ENCODE measurements at places on chromosomes 13 and 19.

- DNase-seq: no peak
Observed at GRCh38 chr13:33053397-33054066, 37.3 kb downstream of the KL start.

DNA sequence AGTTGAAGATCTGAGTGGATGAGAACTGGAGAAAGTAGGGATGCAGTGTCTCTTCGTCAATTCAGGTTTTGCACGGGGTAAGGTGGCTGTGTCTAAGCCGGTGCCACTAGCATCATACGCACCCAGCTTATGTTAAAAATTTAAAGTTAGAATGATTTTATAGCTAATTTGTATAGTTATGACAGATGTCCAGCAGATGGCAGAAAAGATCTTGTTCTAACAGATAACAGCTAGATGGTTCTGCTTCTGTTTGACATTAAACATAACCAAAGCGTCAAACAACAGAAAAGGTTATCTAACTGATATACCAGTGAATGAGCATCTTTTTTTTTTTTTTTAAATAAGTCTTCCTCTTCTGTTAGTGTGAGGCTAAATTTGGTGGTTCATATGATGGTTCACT lies 18.8 kb upstream of the EDDM13 start:
- DNase-seq: peak; percentile 3

- no peak for DNase-seq
Observed at GRCh38 chr19:15381864-15382263, 2.3 kb upstream of the AKAP8 start.

DNA sequence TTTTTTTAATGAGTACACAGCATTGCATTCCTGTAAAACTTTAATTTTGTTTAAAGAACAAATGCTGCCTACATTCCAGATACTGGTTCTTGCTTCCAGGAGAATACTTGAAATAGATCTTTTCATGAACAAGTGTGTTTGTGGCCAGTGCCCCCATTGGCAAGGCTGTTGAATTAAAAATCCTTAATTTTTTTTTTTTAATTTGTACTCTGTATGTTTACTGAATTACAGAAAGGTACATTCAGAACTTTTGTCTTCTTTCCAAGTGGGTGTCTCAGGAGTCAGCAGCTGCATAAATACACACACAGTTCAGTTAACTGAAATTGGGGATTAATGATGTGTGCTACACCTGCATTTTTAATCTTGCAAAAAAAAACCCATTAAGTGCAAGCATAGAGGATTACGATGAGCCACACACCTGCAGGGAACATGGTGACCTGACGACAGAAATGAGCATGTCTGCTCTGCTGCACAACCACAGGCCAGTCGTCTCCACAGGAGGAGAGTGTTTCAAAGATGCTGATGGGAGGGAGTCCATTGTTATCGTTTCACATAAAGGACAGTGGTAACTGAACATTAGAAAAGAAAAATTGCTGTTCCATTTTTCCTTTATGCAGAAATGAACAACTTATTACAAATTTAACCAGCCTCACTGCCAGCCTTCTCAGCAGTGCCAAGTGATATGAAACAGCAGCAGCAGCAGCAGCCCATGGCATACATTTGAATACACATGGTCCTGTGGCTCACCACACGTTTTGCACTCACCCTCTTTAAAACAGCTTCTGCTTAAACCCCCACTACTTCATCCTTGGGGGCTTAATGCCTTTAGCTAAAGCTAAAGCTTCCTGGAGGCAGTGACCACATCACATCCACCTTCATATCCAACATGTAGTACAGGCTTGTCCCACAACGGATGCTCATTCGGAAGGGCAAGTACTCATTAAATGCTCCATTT lies 72.3 kb upstream of the RFC3 start:
- DNase-seq: no peak

- DNase-seq: no peak
Observed at GRCh38 chr19:41330946-41331678, 21.1 kb downstream of the CCDC97 start.

DNA sequence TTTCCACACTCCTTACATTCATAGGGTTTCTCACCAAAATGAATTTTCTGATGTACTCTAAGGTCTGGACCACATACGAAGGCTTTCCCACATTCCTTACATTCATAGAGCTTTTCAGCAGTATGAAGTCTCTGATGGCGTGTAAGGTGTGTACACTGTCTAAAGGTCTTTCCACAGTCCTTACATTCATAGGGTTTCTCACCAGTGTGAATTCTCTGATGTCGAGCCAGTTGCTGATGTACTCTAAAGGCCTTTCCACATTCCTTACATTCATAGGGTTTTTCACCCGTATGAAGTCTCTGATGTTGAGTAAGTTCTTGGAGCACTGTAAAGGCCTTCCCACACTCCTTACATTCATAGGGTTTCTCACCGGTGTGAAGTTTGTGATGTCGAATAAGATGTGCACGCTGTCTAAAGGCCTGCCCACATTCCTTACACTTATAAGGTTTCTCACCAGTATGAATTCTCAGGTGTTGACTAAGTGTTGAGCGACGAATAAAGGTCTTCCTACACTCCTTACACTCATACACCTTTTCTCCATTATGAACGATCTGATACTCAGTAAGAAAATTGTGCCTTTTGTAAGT lies 38.1 kb downstream of the ZFP14 start:
- DNase-seq: no peak

DNA sequence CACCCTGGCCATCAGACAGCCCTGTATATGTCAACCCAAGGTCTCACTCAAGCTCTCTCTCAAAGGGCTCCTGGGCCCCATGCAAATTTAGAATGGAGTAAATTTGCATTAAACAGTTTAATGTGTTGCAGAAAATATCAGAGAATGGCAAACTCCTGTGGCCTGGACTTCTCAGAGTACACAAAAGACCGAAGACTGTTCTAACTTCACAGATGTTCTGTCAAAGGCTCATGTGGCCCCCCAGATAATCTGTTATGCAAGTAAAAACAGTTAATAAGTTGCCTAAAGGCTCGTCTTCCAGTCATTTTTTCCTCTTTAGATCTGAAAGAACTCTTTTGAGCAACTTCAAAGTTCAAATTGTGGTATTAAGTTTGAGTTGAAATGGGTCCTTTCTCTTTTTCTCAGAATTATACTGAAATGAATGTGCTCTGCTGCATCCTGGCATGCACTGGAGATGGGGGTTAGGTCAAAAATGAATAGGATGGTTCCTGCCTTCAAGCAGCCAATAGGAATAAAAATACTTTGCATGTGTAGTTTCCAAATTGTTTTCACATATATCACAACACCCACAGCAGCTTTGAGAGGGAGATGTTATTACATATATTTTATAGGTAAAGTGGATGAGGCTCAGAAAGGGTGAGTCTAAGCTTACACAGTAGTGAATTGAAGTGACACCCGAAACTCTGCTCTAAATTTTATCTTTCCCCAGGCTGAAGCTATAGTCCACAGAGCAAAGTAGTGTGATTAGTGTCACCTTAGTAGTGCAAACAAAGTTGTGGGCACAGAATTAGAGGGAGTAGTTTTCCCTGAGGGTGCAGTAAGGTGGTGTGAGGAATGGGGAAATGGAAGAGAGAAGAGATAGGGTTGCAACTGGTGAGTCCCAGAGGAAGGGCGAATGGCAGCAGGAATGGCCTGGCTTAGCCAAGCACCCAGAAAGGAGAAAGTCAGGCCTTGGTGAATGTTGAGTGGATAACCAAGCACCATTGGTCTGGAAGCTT lies 205.0 kb upstream of the RFC3 start:
- DNase-seq: no peak

- DNase-seq: no peak
Observed at GRCh38 chr19:34226036-34226435, 28.3 kb upstream of the GARRE1 start.

DNA sequence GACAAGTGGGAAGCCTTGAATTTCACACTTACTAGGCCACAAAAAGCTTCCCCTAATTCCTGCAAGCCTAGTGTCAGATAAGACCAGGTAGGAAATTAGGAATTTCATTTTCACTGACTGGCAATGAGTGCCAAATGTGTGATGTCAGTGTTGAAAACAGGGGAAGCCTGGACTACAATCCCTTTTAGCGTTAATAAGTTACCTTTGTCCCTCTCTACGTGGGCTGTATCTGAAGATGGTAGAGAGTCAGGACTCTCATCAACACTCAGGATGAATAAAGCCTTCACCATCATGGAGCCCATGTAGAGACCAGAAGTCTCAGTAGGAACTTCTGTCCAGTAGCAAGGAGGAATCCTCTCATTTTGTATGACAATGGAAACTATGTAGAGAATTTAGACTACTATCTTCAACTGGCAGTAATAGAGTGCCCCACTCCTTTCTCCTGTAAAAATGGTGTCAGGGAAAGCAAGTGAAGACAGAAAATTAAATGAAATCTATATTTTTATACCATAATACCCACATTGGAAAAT lies 324.1 kb upstream of the KLHL1 start:
- DNase-seq: no peak

DNA sequence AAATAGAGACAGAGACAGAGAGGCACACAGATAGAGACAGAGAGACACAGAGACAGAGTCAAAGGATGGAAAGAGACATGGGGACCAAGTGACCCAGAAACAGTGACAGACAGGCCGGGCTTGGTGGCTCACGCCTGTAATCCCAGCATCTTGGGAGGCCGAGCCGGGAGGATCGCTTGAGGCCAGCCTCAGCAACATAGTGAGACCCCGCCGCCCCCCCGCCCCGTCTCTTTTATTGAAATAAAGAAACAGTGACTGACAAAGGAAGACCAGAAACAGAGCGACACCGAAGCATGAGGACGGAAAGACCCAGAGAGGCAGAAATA lies 848 bp upstream of the NECTIN2 start:
- DNase-seq: no peak

- DNase-seq: no peak
Observed at GRCh38 chr13:27635266-27635665, 13.6 kb downstream of the POLR1D start.

- DNase-seq: no peak
Observed at GRCh38 chr13:48181482-48182145, 51.4 kb upstream of the ITM2B start.

GRCh38 chr19:33000910-33001309 lies 28.9 kb downstream of the FAAP24 start:
- DNase-seq: no peak

GRCh38 chr13:28755546-28755870 lies 36.7 kb upstream of the SLC46A3 start:
- no peak for DNase-seq

DNA sequence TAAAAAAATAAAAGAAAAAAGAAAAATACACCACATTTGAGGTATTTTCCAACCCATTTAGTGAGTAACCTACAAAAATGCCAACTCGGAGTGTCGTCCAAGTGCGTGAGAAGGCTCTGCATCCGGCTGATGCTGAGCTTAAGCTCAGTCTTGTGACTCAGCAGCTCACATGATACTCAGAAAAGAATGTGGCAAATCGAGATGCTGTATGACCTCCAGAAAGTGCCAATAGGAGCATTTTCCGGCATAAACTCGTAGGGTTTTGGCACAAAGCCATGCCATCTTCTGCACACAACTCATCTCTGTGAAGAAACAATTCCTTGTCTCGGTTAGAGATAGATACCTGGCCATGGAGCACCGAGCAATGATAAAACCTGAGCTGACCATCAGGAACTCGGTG lies 58.5 kb downstream of the TRPM4 start:
- no peak for DNase-seq

GRCh38 chr19:6947745-6948144 lies 60.4 kb downstream of the ADGRE1 start:
- DNase-seq: peak; percentile 49

DNA sequence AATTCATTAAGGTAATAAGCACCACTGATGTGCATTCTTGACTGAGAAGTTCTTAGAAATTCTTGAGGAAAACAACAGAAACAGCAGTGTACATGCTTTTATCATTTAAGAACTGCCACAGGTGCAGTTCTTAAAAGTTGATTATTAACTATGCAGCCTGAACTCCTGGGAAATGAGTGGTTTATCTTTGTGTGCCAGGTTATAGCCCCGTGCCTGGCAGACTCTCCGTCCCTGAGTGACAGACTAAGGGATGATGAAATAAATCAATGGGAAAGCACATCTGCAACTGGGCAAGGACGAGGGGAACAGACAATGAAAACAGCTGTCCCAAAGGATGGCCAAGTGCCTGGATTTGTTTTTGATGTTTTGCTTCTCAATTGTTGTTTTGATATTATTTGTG lies 84.4 kb upstream of the SPATA13 start:
- no peak for DNase-seq

DNA sequence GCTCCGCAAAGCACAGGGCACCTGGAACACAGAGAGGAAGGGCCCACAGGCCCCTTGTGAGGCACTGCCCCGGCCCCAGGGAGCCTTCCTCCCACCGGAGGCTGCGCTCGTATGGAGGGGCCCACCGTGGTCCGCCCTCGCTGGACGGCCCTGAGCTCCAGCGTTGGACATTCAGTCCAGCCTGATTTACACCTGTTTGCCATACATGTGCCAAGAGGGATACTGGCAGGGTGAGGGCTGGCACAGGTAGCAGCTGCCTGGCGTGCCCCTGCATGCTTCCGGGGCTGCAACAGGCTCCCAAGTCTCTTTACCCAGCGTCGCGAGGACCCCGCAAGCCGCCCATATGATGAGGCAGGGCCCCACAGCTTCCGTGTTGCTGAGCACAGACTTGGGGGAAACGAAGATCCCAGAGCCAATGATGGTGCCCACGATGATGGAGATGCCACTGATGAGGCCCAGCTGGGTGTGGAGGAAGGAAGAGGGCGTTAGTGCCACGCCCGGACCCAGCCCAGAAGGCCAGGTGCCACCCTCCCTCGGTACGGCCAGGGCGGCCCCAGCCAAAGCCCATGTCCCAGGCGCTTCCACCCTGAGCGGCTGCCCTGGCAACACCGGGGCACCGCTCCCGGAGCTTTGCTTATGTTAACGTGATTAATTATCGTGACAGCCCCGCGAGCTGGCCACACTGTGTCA lies 5.1 kb downstream of the SLC7A9 start:
- DNase-seq: no peak

- DNase-seq: no peak
Observed at GRCh38 chr19:35093941-35094647, 21.5 kb upstream of the FXYD3 start.

DNA sequence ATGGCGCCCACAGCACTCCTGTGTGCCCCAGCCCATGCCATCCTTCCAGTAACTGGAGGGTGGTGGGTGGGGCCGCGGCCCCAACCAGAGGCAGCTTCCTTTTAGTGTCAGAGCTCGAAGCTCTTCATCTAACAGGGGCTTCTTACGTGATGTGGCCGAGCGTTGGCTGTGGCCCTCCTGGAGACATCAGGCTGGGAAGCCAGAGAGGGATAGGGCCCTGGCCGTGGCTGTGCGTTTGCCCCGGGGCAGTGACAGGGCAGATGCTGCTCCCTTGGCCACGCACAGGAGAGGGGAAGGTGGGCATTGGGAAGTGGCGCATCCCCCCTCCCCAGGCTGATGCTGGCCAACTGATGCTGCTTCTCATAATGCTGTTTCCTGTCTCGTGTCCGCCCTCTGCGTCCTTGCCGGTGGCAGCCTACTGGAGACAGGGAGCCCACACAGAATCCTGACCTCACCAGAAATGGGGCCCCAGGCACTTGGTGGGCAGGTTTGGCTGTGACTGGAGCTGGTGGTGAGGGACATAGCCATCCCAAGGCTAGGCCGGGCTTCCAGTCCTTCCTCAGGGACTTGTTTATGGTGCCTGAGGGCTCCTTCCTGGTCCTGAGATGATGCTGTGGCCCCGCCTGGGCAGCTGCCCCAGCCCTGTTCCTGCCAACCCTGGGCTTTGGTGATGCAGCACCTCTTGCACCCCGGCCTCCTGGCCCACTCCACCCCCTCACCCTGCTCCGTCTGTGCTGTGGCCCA lies 34.3 kb downstream of the ATP4B start:
- no peak for DNase-seq

Measured in activated CD4-positive, alpha-beta T cell treated with anti-CD3 and anti-CD28 coated beads, Interleukin-2, amount 50 U/mL, for 24 hours (primary cell).